Muscle of leg (tissue), 16 donors: ENCODE measurements at places on chromosomes 3 and 15. TPM values are rescaled to one million over a fixed set of nuclear protein-coding genes. Genes with fewer than 3 reads are reported as not detected.

The SLC51A gene
- 0.44 TPM for total RNA-seq

The CD86 gene
- 2.2 TPM for total RNA-seq

The CAMK2N2 gene
- total RNA-seq: 0.04 TPM

The FEZF2 gene
- not detected for total RNA-seq

The HRH1 gene
- 6.2 TPM for total RNA-seq

The RTP3 gene
- total RNA-seq: 0.04 TPM

The GPD1L gene
- 41.3 TPM for total RNA-seq

The OR5K2 gene
- total RNA-seq: not detected

The RPS27L gene
- 72.8 TPM for total RNA-seq

The MUC20 gene
- total RNA-seq: 0.66 TPM

The FGF12 gene
- 3.0 TPM for total RNA-seq

The XCR1 gene
- 0.18 TPM for total RNA-seq

The CD200R1 gene
- 2.5 TPM for total RNA-seq

The TMEM266 gene
- total RNA-seq: 0.13 TPM

The KCNMB3 gene
- 2.1 TPM for total RNA-seq

The PARP9 gene
- total RNA-seq: 12.7 TPM

The KIF15 gene
- total RNA-seq: 9.6 TPM

The ATP13A5 gene
- 0.09 TPM for total RNA-seq

The ESYT3 gene
- 11.0 TPM for total RNA-seq

The ACKR2 gene
- 0.53 TPM for total RNA-seq

The TXNRD3 gene
- 12.9 TPM for total RNA-seq

The SMCO1 gene
- total RNA-seq: 1.6 TPM

The CAND2 gene
- total RNA-seq: 27.2 TPM

The GAP43 gene
- total RNA-seq: 4.3 TPM

The FSIP1 gene
- 0.53 TPM for total RNA-seq

The ARL6IP5 gene
- 92.6 TPM for total RNA-seq

The KLF15 gene
- total RNA-seq: 1.6 TPM

The GREM1 gene
- total RNA-seq: 1.3 TPM

The ANKRD63 gene
- 0.22 TPM for total RNA-seq

The NPRL2 gene
- total RNA-seq: 18.9 TPM

The STRIT1 gene
- 15.3 TPM for total RNA-seq

The HGD gene
- 0.09 TPM for total RNA-seq

The P2RY12 gene
- total RNA-seq: 1.1 TPM

The SEC62 gene
- total RNA-seq: 53.7 TPM

The TF gene
- 4.1 TPM for total RNA-seq

The KBTBD12 gene
- total RNA-seq: 18.2 TPM

The SLC4A7 gene
- total RNA-seq: 31.3 TPM

The CLDN16 gene
- not detected for total RNA-seq

The GOLGA8J gene
- total RNA-seq: 0.09 TPM

The ZBTB47 gene
- total RNA-seq: 25.9 TPM

The AGBL1 gene
- 18.1 TPM for total RNA-seq

The LDHAL6B gene
- total RNA-seq: not detected

The GOLGA8S gene
- 0.18 TPM for total RNA-seq

The EFHB gene
- total RNA-seq: 0.89 TPM

The CCDC13 gene
- 0.35 TPM for total RNA-seq

The DNASE1L3 gene
- total RNA-seq: 0.89 TPM

The SNX33 gene
- 12.3 TPM for total RNA-seq
